ENCODE measurements at places on chromosomes 2 and 18.

DNA sequence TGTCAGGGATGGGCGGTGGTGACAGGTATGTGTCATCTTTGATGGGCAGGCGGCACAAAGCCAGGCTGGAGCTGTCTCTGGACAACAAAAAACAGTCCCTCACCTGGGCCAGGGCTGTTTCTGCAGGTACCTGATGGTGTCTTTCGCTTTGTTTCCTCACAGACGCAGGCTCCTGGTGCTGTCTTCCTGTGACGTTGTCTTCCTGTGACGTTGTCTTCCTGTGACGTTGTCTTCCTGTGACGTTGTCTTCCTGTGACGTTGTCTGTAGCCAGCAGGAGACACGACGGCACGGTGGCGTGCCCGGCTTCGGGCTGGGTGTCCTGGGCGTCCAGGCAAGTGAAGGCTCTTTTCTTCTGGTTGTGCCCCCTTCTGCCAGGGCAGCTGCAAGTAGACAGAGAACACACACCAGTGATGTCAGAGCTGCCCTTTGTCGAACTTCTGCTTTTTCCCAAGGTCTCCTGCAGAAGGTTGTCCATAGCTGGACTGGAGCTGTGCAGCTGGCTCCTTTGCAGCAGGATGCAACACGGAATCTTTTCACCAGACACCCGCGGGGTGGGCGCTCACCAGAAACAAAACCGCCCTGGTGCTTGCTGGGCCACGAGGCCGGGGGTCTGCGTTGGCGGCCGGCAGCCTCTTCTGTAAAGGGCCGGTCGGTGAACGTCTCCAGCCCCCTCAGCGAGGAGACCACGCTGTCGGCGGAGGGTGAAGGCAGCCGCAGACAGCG, 21.1 kb downstream of the GPR35 start:
- DNase-seq: peak; percentile 29

DNA sequence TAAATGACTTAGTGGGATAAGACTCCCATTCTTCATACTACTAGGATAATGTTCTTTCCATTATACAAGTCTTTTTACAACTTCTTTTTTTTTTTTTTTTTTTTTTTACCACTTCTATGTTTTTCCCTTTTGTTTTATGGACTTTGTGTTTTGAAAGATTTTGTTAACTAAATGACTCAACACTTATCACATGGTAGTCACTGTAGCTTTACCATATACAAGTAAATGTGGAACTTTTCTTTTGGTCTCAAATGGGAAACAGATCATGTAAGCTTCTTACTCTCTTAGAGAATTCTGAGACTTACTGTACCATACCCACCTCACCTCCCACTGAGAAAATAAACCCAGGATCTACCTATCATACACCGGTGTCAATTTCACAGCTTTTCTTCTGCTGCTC, 590.3 kb upstream of the CDH2 start:
- DNase-seq: no peak

DNA sequence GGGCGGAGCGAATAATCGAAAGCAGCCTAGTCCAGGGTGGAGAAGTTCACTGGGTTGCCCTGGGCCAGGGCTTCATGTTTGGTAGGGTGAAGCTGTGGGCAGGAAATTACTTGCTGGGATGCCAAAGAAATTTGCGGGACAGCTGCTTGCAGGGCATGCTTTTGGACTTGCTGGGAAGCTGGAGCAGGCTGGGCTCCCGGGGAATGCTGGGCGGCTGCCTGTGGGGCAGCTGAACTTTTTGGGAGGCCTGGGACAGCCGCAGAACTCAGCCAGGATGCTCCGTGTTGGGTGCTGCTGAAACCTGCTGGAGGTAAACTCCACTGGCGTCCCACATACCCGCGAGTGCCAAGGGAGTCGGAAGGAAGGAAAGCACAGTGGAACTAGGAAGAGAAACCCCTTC, 31.9 kb downstream of the ASB1 start:
- no peak for DNase-seq

GRCh38 chr2:43269706-43270105, 43.3 kb upstream of the ZFP36L2 start:
- no peak for DNase-seq

- DNase-seq: no peak
Observed at GRCh38 chr18:8791171-8791651, 85.9 kb downstream of the MTCL1 start.

DNA sequence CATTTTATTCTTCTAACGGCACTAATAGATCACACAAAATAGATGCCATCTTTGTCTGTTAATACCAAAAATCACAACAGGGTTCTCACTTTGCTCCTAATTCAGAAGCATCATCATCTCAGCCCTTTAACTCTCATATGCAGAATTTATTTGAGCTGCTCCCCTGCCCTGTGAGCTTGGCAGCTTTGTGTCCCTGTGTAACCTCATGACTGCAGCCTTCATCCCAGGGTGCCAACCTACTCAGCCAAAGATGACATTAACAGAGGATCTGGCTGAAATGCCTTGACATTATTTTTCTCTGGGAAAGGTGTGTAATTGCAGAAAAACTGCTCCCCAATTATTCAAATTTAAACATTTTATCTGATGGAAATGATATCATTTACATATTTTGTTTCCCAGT, 319.4 kb downstream of the NRXN1 start:
- no peak for DNase-seq

- DNase-seq: no peak
Observed at GRCh38 chr2:13115643-13116042, 398.9 kb downstream of the TRIB2 start.

DNA sequence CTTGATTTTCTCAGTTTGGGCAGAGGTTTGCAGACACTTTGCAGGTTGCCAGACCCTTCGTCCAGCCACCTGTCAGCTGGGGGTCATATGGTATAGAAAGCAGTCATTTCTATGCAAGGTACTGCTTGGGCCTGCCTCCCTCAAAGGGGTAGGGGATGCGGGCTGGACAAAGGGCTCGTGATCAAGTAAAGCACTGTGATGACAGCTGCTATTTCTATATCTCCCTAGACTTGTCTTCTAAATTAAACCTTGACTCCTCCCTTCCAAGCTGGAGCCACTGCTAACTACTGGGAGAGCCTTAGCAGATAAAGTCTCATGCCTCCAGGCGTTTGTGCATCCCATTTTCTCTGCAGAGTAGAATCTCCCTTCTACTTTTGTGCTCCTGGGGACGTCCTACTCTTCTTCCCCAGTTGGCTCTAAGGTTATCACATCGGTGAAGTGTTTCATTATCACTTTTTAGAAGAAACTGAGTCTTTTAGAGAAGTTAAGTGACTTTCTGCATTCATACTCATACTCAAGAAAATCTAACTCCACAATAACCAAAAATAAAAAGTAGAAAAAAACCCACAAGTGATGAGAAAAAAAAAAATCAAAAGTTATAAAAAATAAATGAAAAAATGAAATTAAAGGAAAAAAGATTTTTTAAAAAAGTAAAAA, 710 bp upstream of the XRCC5 start:
- peak; percentile 59 for DNase-seq

GRCh38 chr2:2187196-2187595, 143.9 kb downstream of the MYT1L start:
- no peak for DNase-seq

- no peak for DNase-seq
Observed at GRCh38 chr18:10705291-10705690, 179.5 kb downstream of the NAPG start.

- no peak for DNase-seq
Observed at GRCh38 chr2:112162341-112162740, 24.2 kb downstream of the FBLN7 start.

DNA sequence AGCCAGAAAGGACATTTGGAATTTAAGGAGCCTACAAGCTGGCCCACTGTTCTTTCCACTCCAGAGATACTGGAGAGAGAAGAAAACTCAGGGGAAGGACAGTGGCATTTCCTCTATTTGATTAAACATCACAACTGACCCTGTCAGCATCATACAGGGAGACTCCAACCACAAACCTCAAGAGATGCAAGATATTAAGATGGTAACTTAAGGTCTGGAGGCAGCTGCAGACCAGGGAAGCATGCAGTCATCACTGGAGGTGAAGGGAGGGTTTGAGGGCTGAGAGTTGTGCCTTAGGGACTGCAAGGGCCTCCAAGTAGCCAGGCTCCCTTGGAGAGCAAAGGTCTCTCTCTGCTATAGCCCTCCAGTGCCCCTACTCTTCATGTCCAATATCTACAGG, 67.4 kb downstream of the RNF152 start:
- peak; percentile 73 for DNase-seq

DNA sequence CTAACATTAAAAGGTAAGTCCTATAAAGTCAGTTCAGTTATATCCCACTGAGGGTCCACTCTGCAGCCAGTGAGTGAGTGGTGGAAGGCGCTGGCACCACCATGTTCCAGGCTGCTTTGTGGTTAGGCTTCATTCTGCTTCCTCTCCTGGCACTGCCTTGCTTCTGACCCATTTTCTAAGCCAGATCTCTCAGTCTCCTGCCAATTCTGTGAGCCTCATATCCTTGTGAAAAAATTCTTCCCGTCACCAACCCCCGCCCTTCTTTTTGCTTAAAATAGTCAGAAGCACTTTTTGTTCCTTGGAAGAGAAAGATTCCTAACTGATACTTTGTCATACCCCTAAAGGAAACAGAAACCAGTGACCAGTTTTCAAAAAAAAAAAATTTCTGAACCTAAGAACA, 139.8 kb upstream of the NCK2 start:
- no peak for DNase-seq

GRCh38 chr18:10201226-10201625, 253.2 kb upstream of the APCDD1 start:
- no peak for DNase-seq

DNA sequence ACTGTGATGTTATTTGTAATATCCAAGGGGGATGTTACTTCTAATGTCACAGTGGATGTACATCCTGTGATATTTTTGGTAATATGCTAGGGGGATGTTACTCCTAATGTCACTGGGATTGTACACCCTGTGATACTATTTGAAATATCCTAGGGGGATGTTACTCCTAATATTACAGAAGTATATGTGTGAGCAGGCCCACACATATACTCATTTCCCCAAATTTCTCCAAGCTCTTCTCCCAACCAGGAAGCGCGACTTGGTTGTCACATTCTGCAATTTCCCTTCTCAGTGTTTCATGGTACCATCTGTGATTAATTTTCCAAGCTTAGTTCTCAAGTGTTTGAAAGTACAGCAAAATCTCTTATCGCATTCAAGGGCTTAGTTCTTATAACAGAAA, 29.5 kb upstream of the CHN1 start:
- DNase-seq: no peak

- no peak for DNase-seq
Observed at GRCh38 chr2:217471319-217471718, 531.5 kb downstream of the TNS1 start.

DNA sequence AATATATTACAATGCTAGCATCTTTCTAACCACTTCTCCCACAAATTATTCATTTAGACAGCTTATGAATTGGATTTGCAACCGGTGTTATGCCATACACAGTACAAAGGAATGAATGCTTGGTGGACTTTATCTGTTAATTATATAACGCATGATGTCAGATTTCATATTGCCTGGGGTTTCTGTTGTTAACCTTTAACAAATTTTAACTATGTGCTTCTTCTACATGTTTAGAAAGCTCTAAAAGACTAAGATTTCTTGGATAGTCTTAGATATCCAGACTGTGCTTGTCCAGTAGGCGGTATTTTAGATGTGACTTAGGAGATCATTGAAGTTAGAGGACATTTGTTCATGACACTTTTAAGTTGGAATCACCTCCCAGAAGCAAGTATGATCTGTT, 976.3 kb downstream of the TMEM182 start:
- DNase-seq: no peak

DNA sequence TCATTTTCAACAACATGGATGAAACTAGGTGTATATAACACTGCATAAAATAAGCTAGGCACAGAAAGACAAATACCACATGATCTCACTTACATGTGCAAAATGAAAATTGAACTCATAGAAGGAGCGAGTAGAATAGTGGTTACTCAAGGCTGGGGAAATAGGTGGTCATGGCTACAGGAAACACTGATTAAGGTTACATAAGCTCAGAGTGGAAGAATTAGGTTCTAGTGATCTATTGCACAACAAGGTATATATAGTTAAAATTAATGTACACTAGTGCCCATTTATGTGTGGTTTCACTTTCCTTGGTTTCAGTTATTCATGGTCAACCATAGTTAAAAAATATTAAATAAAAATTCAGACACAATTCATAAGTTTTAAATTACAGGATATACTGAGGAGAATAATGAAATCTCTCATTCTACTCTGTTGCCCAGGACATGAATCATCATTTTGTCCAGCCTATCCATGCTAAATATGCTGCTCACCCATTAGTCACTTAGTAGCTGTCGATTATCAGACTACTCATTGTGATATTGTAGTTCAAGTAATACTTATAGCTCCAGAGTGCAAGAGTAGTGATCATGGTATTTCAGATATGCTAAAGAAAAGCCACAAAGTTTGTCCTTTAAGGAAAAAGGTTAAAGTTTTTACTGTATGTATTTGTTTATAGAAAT, 1530.9 kb upstream of the LRRTM1 start:
- peak; percentile 19 for DNase-seq

DNA sequence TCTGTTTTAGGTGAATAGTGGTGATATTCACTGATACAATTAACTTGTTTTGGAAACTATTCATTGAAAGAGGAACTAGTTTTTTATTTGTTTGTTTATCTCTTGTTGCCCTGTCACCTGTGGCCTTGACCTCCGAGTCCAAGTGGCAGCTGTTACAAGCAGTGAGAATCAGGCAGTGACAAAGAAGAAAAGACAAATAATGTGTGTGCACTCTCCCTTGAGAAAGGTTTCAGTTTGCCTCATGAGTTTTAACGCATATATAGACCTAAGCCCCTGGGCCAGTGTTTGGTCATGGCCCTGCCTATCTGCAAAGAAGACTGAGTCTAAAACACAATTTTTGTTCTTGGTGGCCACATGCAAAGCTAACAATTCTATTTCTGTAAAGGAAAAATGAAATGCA, 15.3 kb downstream of the KYNU start:
- DNase-seq: peak; percentile 6

DNA sequence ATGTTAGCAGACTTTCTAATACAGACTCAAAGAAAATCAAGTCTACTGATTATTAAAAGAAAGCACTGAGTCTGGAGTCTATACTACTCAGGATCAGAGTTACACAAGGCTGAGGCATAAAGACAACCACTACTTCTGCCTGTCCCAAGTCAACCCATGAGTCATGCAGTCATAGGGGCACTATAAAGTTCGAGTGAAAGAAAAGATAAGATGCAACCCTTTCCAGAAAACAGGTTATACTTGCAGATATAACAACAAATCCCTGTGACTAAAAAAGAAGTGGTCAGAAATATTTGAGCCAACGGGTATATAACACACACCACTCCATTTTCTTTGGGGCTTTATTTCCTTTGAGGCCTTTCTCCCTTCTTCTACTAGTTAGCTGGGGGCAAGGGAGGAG, 18.6 kb upstream of the SCRN3 start:
- DNase-seq: peak; percentile 21

- peak; percentile 68 for DNase-seq
Observed at GRCh38 chr2:96320728-96321622, 4.1 kb upstream of the ITPRIPL1 start.

DNA sequence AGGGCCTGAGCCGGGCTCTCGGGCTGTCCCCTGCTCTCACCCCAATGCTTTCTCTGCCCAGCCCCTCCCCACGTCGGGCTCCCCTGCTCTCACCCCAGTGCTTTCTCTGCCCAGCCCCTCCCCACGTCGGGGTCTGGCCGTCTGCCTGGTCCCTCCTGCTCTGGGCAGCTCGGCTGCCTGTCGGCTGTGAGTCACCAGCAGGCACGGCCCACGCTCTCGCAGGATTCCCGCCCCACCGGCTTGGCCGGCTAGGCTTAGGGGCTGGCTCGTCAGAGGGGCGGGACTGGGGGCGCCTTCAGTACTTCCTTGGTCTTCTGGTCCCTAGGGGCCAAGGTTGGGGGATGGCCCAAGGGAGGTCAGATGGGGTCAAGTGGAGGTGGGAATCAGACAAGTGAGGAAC, 3.3 kb downstream of the BOK start:
- no peak for DNase-seq

GRCh38 chr2:237866101-237866621, 6.7 kb downstream of the RAMP1 start:
- DNase-seq: no peak
